Fibroblast of gingiva (primary cell): ENCODE measurements at places on chromosomes 3 and 15.
A peak's percentile ranks its signal among the peaks of the same experiment; 100 is the strongest.

DNA sequence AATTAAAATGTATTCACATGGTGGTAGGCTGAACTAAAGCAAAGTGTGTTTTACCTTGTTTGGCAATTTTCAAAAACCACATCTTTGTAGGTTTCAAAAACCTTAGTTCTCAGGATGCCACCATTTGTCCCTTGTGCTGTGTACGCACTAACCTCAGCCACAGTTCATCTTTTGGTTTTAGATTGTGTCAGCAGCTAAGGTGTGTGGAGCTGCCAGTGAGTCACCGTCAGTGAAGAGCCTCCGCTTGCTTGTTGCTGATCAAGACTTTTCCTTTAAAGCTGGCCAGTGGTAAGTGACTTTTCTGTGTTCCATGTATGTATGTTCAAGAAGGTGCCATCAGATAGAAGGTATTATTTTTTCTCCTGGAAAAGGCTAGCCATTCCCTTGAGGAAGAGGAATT lies 21.1 kb downstream of the OXNAD1 start:
- DNase-seq = no peak

DNA sequence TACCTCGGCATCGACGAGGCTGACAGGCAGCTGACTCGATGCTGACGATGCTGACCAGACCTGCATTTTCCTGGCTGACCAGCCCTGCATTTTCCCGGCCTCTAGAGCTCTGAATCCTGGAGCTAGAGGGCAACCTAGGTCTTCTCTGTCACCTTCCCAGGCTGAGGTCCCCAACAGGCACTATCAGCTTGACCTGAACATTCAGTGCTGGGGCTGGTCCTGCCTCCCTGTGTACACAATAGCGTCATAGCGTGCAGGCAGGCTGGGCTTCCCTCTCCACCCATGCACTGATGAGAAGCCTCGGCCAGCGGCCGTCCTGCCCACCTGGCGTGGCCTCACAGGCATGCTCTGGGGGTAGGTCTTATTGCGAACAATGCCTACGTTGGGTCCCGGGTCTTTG lies 62.3 kb upstream of the SNRPA1 start:
- no peak for DNase-seq

- DNase-seq = peak; percentile 55
Measured at GRCh38 chr3:39000008-39000450, 51.7 kb downstream of the SCN11A start.

- no peak for DNase-seq
Measured at GRCh38 chr3:190545191-190545590, 31.3 kb downstream of the IL1RAP start.

GRCh38 chr3:192011137-192011536 lies 550.2 kb downstream of the PYDC2 start:
- DNase-seq = no peak

DNA sequence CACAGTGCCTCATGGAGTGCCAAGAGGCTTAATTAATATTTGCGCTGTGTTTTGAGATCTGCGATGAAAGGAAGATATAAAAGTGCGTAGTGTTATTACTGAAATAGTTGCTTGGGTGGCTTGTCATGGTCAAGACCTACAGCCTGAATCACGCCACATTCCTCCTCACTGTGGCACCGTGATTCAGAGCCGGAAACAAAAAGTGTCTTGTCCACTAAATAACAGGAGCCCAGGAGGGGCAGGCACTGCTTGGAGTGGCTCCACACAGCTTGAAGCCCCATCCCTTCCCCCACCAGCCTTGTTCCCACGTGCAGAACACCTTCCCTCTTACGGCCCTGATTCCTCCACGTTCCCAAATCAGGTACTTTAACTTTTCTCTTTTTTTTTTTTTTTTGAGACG lies 1.2 kb upstream of the LRRC15 start:
- no peak for DNase-seq

DNA sequence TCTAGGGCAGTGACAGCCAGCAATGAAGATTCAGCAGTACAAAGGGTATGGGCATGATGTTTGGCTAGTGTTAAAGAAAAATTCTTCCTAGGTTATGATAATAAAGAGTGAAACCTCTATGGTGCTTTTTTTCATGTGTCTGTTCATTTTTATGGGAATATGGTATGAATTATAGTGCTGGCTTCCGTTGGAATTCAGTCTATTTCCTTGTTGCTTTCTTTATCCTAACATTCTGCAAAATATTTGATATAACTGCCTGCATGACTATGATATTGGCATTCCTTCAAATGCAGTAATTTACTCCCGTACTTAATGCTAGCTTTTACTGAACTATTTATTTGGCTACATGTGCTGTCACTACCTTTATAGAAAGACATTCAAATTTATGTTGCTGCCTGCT lies 57.6 kb upstream of the ATP11B start:
- DNase-seq = peak; percentile 47

DNA sequence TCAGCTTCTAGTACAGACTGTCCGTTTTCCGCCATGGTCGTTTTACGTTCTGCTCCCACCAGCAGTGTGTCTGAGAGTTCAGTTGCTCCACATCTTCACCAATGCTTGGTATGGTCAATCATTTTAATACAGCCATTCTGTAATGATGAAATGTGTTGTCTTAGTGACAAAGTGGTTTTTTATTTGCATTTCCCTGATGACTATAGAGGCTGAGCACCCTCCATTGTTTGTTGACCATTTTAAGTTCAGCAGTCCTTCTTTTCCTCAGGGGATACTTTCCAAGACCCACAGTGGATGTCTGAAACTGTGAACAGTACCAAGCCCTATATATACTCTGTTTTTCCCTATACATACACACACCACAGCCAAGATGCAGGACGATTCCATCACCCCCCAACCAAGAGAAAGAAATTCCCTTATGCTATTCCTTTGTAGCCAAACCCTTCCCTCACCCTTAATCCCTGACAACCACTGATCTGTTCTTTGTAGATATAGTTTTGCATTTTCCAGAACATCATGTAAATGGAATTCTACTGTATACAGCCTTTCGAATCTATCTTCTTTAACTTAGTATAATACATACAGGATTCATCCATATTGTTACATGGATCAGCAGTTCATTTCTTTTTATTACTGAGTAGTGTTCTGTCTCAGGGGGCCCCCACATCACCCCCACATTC lies 55.9 kb downstream of the C3orf20 start:
- no peak for DNase-seq

- no peak for DNase-seq
Measured at GRCh38 chr3:163561151-163561550, 1517.1 kb downstream of the SI start.

DNA sequence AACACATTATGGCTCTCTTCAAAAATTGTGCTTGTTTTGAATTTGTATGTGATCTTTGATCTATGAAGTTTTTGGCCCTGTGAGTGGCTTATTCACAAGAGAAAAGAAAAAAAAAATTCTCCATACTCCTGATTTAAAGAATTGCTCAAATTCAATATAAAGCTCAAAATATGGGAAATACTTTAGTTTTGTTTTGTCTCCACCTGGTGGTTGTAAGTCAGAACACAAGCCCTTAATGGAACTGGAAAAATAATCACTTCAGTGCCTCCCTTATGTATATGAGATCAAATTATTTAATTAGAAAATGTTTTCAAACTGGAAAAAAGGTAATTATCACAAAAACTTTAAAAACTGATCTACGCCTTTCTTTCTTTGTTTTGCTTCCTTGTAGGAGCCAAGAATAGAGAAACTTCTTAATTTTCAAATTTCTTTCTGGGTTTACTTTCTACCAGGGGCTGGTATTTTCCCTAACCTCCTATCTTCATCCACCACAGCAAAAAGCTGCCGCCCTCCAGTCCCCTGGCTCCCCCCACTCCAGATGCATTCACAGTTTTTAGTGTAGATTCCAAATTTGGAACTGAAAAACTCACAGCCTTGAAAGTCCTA lies 50.6 kb downstream of the SERP1 start:
- DNase-seq = peak; percentile 29

DNA sequence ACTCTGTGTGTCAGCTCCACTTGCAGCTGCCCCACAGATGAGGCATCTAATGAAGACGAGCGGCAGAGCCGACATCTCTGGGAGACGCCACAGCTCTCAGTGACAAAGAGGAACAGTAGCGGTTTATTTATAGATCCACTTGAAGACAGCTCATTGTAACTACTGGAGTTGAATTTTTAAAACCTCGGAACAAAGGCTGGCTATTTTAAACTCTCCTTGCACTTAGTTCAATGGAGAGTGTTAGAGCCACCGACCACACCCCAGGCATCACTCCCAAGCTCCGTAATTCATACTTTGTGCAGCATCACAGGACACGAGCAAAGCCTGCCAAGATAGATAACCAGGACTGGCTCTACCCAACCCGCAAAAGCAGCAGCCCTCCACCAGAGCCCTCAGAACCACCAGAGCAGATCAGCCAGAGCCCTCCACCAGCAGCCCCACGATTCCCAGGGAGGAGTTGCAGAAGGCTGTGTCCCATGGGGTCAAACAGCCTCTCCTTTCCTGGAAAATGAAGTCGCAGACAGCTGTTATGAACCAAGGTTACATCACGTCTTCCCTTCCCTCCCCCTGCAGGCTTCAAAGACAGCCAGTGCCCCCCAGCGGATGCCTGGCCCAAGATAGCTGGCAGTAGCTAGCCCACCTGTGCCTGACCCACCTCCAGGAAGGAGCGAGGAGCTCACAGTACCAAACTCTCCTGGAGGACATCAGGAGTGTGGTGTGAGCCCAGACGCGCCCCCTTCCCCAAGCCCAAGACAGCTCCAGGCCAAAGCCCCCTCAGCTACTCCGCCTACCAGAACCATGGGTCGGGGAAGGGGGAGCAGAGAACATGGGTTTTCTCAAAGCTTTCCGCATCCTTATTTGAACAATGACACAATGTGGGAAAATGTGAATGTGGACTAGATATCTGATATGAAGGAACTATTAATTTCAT lies 45.7 kb downstream of the POC1A start:
- no peak for DNase-seq

DNA sequence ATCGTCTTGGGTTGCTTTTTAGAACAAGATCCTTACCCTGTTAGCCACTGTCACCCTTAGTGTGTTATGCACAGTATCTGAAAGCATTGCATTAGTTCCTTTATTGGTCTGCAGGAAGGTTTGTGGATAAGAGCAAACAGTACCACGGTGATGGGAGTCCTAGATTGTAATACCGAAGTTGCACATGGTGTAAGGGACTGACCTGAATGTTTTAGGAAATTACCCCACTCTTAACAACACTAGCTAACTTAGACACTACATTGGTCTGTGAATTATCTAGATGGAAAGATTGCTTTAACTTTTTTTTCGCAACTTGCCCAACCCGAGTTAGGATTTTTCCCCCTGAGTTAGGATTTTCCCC lies 1.3 kb downstream of the STT3B start:
- peak; percentile 8 for DNase-seq

DNA sequence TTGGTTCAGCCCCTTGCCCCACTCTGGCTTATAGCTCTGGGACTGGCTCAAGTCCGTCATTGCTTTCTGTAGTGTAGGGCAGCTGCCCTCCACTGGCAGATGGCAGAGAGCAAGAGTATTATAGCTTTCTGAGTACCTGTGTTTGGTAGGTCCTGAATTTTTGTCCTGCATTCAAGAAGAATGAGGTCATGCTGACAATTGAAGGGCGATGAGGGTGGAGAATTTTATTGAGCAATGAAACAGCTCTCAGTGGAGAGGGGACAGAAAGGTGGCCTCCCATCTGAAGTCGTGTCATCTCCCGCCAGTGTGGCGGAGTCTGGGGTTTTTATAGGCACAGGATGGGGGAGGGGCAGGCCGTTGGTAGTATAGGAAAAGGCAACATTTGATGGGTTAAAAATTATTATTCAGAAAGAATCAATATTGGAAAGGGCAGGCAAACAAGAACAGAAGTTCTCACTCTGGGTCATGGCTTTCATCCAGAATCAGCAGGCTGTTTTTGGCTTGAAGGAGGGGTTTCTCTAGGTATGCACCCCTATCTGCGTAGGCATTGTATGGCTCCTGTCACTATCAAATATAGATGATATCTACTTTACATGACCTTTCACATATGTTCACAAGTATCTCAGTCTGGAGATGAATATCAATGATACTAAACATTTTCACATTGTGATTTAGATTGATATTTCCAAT lies 1239.7 kb upstream of the ALCAM start:
- no peak for DNase-seq

DNA sequence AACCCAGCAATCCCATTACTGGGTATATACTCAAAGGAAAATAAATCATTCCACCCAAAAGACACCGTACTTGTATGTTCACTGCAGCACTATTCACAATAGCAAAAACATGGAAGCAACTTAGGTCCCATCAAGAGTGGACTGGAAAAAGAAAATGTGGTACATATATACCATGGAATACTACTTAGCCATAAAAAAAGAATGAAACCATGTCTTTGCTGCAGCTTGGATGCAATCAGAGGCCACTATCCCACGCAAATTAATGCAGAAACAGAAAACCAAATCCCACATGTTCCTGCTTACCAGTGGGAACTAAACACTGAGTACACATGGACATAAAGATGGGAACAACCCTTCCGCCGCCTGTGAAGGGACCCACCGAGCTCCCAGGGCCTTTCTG lies 34.2 kb downstream of the UACA start:
- no peak for DNase-seq

- no peak for DNase-seq
Measured at GRCh38 chr15:84859144-84859543, 25.3 kb upstream of the SLC28A1 start.

DNA sequence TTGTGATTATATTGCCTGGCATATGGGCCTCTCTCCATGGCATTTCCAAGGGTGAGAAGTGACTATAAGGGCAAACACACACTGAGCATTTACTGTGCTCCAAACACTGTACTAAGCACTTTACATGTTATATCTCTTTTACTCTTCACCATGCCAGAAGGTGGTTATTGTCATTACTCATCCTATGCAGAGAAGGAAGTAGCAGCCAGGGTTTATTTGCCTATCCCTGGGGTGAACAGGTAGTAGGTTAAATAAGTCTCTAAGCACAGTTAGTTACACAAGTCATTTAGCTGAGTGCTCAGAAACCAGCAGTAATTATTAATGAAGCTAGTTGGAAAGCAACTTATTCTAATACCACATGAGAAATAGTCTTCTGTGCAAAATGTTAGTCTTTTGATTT lies 109.9 kb upstream of the SYNPR start:
- DNase-seq = no peak

- DNase-seq = no peak
Measured at GRCh38 chr3:53056442-53056841, 10.6 kb upstream of the SFMBT1 start.

DNA sequence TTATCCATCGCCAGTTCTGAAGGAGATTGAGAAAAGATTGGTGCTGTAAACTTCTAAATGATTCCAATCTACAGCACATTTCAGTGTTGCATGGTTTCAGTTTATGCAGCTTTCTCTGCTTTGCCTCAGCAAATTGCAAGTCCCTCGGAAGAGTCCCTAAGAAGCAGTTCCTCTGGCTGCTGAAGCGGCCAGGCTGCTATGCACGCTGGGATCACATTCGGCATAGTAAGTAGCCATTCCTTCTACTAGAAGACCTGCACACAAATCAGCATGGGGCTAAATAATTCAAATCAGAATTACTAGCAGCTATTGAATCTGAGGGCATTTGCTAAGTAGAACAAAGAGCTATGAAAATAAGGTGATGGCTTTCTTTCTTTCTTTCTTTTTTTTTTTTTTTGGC lies 769.5 kb downstream of the AGBL1 start:
- DNase-seq = no peak

GRCh38 chr3:6250167-6250566 lies 610.7 kb upstream of the GRM7 start:
- no peak for DNase-seq
